ENCODE measurements at places on chromosomes 6 and 20.

DNA sequence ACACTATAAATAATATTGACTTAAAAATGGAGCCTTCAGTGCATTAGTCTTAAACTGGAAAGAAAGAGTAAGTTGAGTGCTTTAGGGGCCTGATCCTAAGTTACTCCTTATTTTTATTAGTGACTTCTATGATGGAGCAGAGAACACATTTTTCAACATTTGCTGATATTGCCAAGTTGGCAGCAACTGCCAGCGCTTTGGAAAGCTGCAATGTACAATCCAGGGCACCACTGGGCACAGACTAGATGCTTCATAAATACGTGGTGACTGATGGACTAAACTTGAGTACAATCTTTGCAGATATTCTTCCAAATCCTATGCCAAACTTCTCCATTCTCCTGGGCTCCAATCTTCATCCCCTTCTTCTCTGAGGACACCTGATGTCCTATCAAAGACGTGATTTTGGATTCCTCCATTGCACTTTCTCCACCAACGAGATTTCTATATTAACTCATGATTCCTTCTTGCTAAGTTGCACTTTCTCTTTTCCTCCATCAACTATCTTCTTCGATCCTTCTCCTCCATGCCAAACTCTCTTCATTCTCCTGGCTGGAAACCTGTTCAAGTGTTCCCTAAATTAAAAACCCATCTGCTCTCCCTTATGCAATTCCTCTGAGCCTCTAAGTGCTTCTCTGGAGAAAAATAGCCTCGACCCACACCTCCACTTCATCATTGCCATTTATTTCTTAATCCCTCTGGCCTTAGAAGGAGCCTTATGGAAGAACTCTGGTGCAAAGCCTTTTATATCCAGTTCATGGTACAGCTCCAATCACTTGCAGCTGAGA is 28.5 kb upstream of the PAK5 start:
- DNase-seq = no peak

GRCh38 chr6:111664565-111665030 is 58.9 kb upstream of the TRAF3IP2 start:
- no peak for DNase-seq

DNA sequence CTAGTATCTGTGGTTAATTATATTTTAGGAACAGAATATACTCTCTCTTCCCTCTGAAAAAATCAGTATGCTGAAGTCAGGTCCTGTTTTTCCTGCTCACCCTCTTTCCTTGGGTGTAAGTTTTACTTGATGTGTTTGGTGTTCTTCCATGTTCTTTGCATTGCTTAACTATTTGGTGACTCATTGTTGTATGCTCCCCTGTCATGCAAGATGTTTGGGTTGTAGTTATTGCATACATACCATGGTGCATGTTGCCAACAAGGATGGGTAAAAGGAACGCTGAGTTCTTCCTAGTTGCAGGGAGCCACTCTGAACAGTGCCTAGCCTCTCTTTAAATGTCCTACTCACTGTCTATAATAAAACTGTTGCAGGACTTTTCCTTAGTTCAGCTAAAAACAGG is 207.9 kb upstream of the LAMP5 start:
- no peak for DNase-seq

GRCh38 chr20:14116037-14116436 is 120.7 kb downstream of the MACROD2 start:
- no peak for DNase-seq

- DNase-seq = no peak
Measured at GRCh38 chr6:147201885-147202515, 2.2 kb upstream of the STXBP5 start.

DNA sequence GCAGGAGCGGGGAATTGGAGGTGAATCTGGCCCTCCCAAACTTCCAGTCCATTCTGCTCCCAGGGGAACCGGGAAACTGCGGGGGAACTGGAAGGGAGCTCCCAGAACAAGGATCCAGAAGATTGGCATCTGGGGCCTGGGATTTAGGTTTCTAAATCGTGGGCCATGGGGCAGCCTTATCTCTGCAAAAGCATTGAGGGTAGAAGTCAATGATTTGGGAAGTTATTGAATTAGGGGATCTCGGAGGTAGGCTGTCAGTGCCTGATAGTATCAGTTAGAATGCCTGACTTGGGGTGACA is 45.1 kb downstream of the HNF4A start:
- no peak for DNase-seq

GRCh38 chr6:32785781-32786533 is 22.6 kb upstream of the HLA-DQB2 start:
- no peak for DNase-seq

DNA sequence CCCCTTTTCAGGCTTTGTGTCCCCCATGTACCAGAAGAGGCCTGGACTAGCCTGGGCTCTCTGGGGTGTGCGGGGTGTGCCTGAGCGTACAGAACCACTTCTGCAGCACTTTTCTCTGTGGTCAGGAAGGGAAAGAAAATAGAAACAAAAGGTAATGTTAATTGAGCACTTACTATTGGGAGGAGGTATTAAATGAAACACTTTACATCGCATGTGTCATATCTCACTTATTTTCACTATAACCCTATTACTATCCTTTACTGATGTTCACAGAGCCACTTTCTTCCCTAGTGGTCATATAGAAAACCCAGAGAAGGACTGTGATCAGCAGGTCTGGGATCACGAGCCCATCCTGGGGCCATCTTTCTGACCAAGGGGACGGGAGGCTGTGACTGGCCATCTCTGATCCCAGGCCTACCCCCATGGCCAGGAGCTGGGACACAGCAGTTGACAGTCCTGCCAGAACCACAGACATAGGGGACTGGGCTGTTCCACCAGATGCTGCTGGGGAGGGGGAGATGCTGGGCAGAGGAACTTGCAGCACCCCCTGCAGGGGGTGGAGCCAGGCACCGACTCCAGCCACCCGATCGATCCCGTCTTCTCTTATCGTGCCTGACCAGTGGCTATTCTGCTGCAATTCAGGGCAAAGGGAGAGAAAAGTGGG is 107.6 kb downstream of the VEGFA start:
- DNase-seq = no peak

DNA sequence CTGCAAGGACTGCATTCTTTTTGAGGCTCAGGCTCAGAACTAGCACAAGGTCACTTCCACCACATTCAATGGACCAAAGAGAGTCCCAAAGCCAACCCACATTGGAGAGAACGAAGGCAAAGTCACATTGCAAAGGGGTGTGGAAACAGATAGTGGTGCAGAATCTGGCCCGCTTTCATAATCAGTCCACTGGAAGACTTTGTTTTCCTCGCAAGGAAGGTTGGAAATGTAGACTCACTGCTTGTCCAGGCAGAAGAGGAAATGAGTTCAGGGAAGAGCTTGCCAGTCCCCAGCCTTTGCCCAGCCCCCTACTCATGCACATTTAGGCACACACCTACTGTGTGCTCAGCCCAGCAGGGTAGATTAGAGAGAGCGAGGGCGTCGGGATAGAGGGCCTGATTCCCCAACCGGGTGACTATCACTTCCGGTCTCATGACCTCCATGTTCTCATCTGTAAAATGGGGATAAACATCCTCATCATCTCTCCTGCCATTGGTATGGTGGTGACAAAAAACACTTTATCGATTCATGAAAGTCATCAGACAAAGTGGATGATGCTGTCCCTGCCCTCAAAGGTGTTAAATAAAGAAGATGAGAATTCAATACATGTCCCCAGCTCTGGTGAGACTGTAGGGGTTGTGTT is 24.3 kb upstream of the CCN5 start:
- no peak for DNase-seq

DNA sequence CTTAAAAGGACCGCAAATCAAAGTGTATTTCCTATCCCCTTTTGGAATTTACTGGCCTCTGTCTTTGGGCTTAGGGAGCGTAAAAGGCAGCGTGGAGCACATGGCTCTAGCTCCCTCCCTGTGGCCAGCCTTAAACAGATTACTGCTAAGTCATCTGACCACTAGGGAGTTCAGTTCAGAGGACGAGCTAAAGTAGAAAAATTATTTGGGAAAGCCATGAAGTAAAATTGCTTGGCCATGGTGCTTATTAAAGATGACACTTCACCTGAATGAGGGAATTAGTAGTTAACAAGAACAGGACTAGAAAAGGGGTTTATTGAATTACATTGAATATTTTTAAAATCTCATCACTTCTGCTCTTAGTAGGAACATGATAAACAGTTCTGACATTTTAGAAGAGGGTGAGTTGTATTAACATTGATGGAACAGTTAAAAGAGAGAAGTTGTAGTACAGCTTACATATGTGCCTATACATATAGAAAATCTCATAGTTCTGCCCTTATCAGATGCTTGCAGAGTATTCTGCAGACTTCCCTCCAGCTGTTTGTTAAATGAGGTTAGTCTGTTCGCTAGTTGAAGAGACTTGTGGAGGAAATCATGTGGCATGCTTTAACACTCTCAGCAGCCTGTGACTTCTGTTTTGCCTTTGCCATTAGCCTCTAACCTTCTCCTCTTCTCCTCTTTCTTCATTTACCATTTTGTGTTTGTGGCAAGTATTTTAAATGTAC is 31.2 kb upstream of the MAPK13 start:
- DNase-seq = no peak
